Activated CD4-positive, alpha-beta memory T cell treated with anti-CD3 and anti-CD28 coated beads for 36 hours (primary cell): ENCODE measurements at places on chromosomes 6 and 20.

DNA sequence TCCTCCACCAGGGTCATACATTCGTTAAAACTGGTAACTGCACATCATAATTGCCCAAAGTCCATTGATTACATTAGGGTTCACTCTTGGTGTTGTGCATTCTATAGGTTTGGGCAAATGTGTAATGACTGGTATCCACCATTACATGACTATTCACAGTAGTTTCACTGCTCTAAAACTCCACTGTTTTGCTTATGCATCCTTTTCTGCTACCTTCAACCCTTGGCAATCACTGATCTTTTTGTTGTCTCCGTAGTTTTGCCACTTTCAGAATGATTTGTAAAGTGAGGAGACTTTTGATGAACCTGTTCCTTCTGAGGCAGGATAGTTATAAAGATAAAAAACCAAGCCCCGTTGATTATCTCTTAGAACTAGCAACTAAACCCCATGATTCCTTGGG, 187.3 kb upstream of the MCHR2 start:
- no peak for DNase-seq

DNA sequence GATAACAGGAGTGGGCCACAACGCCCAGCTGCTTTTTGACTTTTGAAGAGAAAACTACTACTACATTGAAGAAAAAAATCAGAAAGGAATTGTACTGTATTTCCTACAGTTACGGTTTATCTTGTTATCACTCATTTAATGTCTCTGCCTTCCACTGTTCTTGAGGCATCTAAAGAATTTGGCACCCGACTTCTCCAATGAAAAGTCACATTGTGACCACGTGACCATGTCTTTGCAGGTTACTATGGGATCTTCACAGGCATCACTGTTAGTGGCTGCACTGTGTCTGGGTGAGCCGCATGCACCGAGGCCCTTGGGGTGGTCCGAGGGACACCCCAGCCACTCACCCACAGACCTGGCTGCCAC, 26.8 kb downstream of the RRBP1 start:
- DNase-seq = no peak

DNA sequence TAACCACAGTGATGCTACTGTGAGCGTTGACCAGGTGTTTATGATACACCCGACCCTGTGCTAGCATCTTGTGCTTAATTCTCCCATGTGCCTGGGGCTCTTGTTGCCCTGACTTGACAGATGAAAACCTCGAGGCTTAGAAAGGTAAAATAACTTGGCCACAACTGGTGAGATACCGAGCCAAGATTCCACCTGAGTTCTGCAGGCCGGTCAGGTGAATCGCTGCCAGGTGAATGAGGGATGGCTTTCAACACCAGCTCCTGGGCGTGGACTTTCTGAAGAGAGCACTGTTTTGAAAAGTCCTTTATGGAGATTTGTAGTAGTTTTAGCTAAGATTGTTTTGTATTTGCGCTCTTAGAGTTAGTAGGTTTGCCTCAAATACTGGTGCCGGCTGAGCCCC, 12.2 kb upstream of the ZNF831 start:
- no peak for DNase-seq

DNA sequence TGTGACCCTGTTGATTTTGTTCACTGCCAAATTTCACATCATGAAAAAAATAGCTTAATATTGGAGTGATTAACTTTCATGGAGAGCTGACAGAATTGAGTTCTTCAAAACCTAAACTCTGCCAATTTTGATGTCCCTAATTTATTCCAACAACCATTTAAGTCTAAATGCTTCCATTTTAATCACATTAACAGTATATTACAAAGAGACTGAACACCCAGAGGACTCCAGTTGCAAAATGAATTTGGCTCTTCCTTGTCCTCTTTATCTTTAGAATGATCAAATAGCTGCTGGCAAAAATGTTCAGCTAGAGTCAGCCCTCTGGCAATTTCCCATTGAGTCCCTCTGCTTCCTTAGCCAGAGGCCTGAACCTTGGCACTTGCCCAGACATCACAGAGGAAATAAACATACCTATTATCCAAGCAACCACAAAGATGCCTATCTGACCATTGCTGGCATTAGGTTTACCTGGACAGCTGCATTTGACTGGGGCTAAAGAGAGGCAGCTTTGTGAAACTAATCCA, 299.0 kb upstream of the STXBP5 start:
- no peak for DNase-seq

DNA sequence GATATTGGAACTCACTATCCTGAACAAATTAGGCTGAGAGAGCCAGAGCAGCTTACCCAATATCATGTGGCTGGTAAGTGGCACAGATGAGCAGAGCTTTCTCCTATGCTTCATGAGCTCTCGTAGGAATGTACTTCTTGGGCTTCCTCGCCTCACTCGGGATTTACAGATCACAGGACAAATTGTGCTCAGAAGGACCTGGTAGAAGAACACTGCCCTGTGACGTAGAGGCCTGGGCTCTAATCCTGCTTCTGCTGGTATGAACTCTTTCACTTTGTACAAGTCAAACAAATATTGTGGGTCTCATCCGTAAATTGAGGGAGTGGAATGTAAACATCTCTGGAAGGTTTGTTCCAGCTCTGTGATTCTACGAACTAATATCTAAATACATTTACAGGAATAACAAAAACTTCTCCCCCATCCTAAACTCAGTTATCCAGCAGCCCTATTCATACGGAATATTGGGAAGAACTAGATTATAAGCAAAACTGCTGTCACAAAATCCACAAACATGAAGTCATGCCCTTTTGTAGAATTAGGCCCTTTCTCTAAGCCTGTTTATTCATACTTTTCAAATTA, 187.6 kb downstream of the CLIC5 start:
- no peak for DNase-seq

GRCh38 chr20:38599410-38599882, 2.2 kb upstream of the ARHGAP40 start:
- no peak for DNase-seq

DNA sequence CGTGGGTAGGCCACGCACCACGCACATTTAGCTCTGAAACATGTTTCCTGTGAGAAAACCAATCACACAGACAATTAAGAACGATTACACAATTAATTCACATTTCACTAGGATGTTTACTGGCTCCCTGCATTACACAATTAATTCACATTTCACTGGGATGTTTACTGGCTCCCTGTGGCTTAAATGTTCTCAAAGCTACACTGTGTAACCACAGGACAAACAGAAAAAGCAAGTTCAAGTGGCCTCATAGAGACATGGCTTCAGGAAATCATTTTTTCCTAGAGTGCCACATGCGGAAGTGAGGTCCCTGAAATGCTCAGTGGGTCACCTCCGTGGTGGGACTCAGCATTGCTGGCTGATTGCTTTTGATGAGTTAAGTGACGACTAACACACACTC, 61.7 kb upstream of the XRN2 start:
- DNase-seq = no peak

- peak; percentile 16 for DNase-seq
Observed at GRCh38 chr20:44576297-44576696, 6.1 kb upstream of the PKIG start.

DNA sequence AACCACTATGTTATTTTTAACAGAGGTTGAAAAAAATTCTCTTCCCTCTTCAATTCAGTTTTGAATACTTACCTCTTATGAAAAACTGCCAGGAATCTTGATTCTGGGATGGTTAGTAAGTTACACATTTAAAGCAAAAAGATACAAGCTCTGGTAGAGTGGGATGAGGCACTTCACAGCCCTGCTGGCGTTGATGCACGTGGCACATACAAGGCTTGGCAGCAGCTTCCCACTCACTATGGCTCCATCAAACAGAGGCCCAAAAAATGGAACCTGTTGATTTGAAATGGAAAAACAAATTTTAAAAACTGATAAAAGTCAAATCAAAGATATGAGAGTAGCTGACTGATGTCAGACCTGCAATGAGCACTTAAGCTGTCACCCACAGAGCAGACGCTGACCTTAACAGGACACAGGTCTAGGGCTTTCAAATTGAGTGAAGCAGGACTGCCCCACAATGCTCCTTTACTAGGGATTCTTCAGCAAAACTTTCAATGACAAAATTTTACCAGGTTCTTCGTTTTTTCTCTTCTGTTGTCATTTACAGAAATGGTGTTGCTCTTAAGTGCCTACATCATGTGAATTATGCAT, 104.9 kb downstream of the INSM1 start:
- DNase-seq = no peak
